ENCODE measurements at places on chromosomes 1 and 21.

DNA sequence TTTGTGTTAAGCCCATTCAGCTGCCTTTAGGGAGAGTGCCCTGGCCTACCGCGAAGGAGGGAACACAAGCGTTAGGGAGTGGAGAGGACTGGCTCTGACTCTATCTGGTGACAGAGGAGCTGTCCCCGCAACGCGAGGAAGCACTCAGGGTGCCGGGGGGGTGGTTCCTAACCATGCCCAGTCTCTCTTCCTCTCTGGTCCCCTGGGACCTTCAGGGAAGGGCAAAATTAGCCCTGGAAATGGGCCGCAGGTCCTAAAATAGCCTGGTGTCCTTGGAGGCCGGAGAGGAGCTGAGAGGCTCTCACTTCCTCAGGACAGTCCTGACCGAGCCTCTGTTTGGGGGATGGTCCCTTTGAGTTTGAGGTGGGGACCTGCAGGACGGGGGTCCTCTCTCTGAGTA lies 5.8 kb downstream of the SLC45A1 start:
- DNase-seq, result no peak

DNA sequence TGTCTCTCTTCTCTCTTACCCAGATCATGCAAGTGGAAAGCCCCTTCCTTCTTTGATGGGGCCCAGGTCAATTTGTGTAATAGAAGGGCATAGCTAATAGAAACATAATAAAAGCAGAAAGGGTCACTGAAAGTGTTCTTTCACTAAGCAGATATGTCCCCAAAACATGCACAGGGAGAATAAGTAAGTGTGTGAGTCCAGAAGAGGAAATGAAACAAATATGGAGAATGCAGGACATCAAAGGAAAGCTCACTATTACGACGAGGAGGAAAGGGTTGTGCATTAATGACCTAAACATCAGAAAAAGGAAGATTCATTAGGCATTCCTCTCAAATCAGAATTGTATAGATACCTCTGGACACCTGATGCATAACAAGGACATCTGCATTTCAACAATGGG lies 81.4 kb upstream of the SMYD2 start:
- no peak for DNase-seq

- no peak for DNase-seq
Observed at GRCh38 chr1:198444792-198445191, 95.7 kb downstream of the ATP6V1G3 start.

- DNase-seq, result no peak
Observed at GRCh38 chr1:70333245-70333644, 21.3 kb downstream of the ANKRD13C start.

DNA sequence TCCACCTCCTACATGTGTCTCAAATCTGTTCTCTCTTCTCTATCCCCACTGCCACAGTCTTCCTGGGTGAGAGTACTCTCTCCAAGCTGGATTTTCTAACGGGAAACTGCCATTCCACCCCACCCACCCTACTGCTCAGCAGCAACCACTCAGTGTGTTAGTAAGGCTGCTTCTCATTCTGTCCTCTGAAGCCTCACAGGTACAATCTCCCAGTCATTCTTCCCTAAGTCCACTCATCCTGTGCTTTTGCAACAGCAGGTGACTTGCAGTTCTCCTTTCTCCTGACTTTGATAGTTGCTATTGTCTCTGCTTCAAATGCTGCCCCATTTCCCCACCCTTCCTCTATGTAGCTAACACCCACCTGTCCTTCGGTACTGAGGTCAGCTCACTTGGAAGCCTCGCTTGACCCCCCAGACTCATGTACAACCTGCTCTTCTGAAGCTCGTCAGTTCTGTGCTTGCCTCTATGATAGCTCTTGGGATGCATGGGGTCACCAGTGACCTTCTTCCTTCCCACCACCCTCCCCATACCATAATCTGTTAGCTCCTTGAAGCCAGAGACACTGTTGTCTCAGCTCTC lies 188.9 kb downstream of the RRAGC start:
- DNase-seq, result no peak

DNA sequence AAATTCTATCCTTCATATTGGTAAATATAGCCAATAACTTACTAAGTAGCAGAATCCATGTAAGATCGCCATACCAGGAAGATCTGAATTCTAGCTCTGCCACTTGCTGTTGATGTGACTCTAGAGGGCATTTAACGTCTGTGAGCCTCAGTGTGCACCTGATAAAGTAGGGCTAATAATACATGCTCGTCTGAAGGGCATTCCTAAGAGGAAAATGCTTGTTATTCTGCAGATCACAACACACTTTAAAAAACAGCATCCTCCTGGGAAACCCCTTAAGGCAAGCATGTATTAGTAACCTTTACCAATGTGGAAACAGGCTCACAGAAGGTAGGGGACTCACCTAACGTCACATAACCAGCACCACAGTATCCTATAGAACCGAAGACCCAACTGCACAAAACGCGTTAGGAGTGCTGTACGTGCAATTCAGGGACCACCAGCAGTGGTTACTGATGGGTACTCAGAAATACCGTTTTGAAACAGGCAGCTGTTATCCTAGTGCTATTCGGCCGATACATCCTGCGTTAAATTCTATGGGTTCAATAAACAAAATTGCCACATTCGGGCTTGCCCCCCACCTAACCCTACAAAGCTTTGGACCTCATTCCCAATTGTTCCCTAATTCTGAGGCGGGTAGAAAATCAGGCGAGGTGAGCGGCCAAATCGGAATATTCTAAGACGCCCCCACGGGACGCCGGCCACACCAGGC lies 758 bp downstream of the DEPDC1 start:
- peak; percentile 14 for DNase-seq

DNA sequence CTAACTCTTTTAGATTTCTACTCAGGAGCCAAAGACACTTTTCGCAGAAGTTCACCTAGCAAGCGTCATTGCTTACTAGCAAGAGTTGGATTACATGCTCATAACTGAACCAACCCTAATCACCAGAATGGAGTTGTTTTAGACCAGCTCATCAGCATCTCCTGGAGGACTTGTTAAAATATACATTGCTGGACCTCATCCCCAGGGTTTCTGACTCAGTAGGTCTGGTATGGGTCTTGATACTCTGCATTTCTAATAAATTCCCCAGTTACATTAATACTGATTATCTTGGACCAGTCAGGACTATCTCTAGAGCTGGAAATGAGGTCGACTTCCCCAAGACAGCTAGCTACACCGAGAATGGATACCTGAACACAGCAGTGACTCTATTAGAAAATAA lies 9.7 kb upstream of the PRDX6 start:
- no peak for DNase-seq

DNA sequence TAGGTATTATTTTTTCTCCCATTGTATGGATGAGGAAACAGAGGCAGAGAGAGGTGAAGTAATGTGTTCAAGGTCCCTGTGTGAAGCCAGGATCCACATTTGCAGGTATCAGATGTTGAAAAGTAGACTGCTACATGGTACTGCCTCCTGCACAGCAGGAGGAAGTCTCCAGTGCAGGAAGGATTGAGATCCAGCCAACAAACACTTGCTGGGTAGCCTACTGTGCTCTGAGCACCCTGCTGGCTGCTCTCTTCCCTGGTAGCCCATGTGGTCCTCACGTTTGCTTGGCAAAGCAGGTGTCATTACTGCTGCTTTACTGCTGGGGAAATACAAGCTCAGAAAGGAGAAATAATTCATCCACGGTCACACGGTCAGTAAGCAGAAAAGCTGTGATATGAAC lies 21.3 kb upstream of the GRIK3 start:
- DNase-seq, result no peak

- peak; percentile 90 for DNase-seq
Observed at GRCh38 chr1:91697416-91697815, 188.5 kb downstream of the TGFBR3 start.

DNA sequence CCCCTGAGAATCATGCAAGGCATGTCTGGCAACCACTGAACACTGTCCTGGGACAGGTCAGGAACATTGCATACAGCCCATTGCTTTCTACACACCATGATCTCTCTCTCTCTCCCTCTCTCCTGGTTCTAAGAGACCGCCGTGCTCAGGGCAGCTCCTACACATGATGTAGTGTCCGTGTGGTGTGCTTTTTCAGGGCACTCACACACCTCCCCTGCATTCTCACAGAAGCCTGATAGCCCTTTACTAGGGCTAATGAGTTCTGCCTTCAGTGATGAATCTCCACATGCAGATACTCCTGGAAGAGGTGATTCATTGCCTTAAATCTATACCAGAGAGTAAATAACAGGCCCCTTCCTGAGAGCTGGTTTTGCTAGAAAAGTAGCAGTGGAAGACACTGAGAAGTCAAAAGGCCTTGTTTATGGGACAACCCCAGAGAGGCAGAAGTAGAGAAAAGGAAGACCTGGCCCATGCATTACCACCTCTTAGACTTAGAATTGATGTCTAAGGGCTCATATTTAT lies 7.2 kb upstream of the OLFML2B start:
- DNase-seq, result no peak

GRCh38 chr1:150890033-150890416 lies 3.1 kb downstream of the CTXND2 start:
- DNase-seq, result peak; percentile 34

DNA sequence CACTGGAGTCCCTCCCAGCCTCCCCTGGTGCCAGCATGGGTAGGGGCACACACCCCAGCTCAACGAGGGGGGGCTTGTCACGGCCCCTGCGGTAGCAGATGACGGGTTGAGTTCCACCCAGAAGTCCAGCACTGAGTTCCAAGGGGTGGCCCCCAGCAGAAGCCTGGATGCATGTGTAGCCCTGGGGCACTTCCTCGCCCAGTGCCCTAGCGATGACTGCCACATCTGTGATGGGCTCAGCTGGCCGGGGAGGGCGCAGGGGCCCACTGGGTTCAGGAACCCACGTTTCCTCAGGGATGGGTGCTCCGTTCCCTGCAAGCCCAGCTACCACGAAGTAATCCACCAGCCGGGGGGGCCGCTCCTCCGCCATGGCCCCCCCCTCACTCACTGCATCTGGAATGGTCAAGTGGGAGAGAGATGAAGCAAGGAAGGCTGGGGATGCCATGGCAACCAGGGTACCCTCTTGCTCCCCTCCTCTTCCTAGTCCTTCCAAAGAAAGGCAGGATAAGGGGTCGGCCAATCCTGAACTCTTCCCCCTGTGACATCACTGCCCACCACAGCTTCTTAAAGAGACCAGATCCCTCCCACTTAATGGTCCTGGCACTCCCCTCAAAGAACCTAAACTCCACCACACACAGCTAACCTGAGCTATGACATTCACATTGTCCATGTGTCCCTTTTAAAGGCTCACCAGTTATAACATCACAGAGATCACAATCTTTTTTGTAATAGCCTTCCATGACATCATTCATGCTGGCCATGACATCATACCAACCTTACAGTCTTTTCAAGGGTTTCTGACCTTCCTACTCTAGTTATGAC lies 2.3 kb downstream of the DENND4B start:
- no peak for DNase-seq

GRCh38 chr1:145782272-145783099 lies 41.4 kb downstream of the RNF115 start:
- peak; percentile 19 for DNase-seq

GRCh38 chr1:20552728-20553445 lies 514 bp downstream of the FAM43B start:
- DNase-seq, result no peak

DNA sequence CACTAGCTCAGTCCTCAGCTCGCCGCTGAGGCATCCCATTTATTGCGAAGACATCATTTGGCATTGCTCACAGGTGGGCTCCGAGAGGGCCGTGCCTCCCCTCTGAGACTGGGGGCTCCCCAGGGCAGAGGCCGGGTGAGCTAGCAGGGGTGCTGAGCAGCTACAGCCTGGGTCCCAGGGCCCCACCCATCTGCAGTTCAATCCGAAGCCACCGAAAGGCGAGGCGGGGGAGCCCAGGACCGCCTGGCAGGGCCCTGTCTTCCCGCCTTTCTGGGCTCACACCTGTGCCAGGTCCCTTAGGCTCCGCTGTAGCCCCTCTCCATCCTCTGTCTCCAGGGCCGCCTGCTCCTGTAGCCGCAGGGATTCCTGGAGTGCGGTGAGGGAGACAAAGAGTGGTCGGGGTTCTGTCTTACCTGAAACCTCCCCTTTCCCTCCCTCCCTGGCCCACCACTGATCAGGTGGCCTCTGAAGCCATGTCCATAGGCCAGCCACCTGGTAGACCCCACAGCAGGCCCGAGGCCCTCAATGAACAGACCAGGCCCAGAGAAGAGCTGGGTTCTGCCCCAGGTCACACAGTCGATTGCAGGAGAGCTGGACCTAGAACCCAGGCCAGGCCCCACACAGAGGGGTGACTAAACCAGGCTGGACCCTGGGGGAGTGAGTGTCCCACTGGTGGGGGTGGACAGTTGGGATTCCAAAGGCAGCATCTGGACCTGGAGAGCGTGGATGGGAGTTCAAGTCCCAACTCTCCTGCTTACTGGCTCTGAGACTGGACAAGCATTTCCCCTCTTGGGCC lies 18.1 kb upstream of the NBPF1 start:
- DNase-seq, result no peak

DNA sequence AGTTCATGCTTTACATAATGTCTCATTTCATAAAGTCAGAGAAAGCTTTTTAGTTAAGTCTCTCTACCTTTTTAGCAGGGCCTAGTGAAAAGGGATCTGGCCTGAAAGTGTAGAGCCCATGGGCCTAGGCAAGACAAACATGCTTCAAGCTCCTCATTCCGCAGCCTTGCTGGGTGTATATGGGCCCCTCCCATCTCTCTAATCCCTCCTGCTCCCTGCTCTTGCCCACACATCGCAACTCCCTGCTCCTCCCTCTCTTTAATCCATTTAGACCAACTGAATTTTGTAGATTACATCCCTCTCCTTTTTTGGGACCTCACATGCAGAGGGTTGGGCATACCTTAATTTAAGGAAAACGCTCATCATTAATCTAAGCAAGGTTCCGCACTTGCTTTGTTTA lies 42.3 kb upstream of the CCDC190 start:
- DNase-seq, result no peak

Data from activated CD4-positive, alpha-beta T cell treated with anti-CD3 and anti-CD28 coated beads, Interleukin-2, Interleukin-6, amounts not matched to agents 100 ng/mL and 50 ng/mL, durations not matched to agents 16 hours and 8 hours (primary cell).